ENCODE measurements at places on chromosomes 3 and 15.

- no peak for DNase-seq
Observed at GRCh38 chr15:92454555-92455105, 60.9 kb downstream of the ST8SIA2 start.

DNA sequence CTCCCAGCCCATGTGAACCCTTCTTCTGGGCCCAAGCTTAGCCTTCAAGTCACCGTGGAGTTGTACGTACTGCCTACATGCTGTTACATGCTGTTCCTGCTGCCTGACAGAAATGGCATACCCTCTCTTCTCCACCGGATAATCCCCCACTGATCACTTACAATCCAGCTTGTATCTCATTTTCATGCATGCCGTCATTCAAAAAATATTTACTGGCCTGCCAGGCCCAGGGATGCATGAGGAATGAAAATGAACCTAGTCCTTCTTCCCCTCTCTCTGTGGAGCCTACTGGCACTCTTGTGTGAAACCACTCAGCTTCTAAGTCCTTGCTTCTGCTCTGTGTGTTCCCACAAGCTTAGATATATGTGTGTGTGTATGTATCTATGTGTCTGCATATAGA, 60.6 kb downstream of the WNT5A start:
- DNase-seq: no peak

- DNase-seq: no peak
Observed at GRCh38 chr3:17592956-17593355, 149.5 kb downstream of the TBC1D5 start.

- DNase-seq: no peak
Observed at GRCh38 chr15:65044724-65045481, at the start of gene SLC51B. SLC51B (plus strand) TSS chr15:65045387; CDS start chr15:65050005, 4,618 bp downstream.

DNA sequence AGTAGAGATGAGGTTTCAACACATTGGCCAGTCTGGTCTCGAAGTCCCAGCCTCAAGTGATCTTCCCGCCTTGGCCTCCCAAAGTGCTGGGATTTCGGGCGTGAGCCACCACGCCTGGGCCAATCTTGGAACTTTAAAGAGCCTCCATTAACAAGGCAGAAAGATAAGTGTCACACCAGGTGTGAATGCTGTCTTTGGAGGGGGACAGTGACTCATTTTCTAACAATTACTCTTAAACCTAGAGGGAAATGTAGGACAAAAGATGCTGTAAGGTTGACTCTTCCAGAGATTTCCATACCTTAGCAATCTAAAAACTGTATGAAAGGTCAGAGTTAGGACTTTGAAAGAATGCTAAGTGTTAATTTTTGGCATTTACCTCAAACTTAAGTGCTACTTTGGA, 84.9 kb downstream of the FNDC3B start:
- no peak for DNase-seq

GRCh38 chr3:62312201-62312600, 61.1 kb downstream of the FEZF2 start:
- DNase-seq: no peak

DNA sequence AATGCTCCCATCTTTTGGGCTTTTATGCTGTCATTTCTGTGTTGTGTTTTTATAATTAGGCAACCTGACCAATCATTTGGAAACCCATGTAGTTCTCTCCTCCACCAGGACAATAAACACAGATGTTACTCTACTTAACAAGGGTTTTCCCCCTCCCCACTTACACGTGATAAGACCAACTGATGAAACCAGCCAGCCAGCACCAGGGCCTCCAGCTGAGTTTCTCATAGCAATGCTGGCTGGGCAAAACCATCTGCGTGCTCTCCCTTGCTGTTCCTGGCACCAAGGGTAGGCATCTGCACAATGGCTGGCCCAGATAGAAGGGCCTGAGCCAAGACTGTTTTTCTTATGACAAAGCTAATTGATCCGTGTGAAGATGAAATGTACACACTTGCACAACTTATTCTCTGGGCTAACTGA, 310.4 kb downstream of the PLCL2 start:
- peak; percentile 49 for DNase-seq

DNA sequence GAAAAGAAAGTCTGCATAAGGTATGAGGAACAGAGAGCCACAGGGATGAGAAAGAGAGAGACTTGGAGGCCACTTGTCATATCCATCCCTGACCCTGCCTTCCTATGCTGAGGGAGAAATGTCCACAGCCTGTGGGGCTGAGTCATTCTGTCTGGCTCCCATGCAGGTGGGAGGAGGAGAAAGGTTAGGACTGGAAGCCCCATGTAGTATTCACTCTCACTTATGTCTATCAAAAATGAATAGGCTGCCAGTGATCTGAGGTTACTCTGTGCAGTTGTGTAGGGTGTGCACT, 71.3 kb downstream of the RAB11A start:
- DNase-seq: no peak

All from substantia nigra (tissue), 51 donors.